ENCODE measurements at places on chromosomes 3 and 15.

GRCh38 chr3:50342813-50343633, 2.4 kb upstream of the RASSF1 start:
- DNase-seq, result no peak

GRCh38 chr3:8900869-8901268, 62.4 kb downstream of the RAD18 start:
- DNase-seq, result no peak

DNA sequence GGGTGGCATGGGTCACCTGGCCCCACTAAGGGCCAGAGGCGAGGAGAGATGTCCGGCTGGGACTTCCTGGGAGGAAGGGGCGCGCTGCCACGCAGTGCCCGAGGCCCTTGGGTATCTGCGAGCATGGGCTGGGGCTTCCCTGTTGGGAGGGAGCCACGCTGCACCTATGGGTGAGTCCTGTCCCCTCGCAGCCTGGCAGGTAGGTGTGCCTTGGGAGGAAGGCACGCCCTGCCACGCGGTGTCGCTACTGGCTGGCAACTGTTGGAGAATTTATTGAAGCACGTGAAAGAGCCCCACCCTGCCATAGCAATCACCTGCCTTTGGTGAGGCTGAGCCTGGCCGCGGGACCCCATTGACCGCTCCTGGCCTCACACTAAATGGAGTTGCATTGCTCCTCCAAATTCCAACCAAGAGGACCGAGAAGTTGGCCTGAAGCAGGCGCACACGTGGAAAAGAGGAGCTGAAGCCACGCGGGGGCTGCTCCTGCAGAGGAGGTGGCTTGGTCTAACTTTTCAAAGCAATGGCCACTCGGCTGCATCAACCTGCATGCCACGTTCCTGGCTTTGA, 134.2 kb downstream of the TJP1 start:
- DNase-seq, result no peak

- DNase-seq, result no peak
Observed at GRCh38 chr3:2154621-2155020, 56.0 kb downstream of the CNTN4 start.

DNA sequence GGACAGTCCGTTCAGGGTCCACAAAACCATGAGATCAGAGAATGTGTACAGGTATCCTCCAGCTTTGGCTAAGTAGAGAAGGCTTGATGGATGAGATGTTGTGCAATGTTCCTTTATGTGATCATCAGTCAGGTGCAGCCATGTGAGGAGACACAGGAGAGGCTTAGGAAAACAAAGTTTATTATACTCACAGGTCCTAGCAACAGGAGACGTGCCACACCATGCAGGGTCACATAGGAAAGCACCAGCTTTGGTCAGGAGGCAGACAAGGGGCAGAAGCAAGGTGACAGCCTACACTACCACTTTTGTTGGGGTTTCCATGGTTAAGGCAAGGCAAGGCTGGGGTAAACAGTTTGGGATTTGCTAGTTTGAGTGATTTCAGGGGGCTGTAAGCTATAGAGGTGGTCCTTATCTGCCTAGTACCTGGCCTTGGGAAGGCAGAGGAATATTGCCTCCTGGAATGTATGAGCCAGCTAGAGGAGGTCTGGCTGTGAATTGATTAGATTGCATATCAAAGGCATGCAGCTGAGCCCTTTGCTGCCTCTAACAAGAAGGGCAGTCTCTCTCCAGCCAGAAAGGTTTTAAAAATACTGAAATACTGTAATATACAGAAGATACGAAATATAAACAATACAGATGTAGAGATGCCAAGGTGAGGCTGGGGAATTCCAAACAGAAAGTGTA, 248.6 kb downstream of the RYR3 start:
- DNase-seq, result no peak

DNA sequence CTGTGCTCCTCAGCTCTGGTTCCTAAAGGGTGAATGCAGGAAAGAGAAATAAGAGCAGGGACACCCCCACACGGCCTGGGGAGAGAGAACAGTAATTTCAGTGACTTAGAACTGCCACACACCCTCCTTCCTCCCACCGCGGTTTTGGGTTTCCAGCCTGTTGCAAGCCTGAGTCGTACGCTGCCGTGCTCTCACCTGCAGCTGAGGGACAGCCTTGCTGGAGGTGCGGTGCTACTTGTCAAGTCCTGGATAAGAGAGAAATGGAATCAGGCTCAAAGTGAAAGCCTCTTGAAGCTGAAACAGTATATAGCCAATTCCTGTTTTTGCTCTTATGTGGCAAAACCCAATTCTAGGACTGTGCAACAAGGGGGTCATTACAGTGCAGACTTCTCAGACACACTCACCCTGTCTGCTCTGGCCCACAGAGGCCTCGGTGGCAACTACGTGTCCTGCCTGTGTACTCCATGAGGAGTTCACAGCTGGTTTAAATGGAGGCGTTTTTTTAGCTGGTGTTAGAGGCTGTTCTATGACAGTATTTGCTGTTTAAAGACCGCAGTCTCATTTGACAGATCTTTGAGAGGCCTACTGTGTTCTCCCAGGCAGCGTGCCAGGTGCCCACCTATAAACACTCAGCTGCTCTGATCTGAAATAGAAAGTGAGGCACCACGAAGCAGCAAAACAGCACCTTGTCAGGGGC, 42.9 kb downstream of the TBC1D2B start:
- DNase-seq, result no peak

GRCh38 chr3:176362191-176362731, 835.0 kb downstream of the TBL1XR1 start:
- DNase-seq, result no peak

GRCh38 chr3:26236531-26236930, 386.0 kb upstream of the LRRC3B start:
- no peak for DNase-seq

DNA sequence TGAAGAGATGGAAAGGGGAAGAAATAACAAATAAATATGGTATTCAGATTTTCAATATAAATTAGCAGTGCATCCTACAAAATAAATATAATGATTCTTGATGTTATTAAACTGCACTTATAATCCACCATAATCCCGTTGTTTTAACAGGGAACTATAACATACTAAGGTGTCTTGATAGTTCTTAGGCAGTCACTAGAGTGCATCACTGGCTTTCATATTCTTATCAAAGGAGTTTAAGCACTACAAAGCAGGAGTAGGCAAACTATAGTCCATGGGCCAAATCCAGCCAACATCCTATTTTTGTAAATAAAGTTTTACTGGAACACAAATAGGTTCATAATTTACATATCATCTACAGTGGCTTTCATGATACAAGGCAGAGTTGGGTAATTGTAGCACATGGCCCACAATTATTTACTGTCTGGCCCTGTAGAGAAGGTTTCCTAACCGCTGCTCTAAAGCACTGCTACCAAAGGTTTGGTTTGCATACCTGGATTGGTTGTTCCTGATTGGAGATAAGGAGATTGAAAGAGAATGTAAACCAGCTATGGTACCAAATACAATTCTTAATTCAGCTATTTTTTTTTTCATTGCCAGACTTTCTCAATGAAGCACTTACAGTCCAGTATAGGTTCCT, 104.3 kb downstream of the ZNF280D start:
- no peak for DNase-seq

DNA sequence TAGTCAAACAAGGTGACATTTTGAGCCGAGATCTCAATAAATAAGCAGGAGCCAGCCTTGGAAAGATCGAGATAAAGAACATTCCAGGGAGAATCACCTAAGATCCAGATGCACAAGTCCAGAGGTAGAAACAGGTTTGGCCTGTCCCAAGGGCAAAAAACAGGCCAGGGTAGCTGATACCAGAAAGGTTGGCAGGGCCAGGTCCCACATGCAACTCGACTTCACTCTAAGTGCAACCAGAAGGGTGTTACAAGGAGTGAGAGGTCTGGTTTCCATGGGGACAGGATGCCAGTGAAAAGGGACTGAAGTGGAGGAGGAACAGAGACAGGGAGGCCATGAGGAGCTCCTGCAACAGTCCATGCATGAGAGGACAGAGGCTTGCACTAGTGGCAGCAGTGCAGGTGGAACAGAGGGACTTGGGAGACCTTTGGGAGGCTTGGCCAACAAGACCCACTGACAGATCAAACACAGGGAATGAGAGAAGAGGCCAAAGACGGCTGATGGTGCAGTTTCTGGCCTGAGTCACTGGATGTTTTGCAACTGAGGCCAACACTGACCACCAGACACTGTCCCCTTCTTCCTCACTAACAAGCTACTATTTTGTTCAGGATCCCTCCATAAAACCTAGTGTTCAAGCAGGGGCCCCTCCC, 5.2 kb downstream of the TPRA1 start:
- DNase-seq, result no peak

- no peak for DNase-seq
Observed at GRCh38 chr3:140276703-140277102, 341.7 kb downstream of the CLSTN2 start.

- DNase-seq, result no peak
Observed at GRCh38 chr3:169604568-169604967, 58.9 kb downstream of the MECOM start.

GRCh38 chr3:143811602-143812001, 36.7 kb downstream of the SLC9A9 start:
- no peak for DNase-seq

DNA sequence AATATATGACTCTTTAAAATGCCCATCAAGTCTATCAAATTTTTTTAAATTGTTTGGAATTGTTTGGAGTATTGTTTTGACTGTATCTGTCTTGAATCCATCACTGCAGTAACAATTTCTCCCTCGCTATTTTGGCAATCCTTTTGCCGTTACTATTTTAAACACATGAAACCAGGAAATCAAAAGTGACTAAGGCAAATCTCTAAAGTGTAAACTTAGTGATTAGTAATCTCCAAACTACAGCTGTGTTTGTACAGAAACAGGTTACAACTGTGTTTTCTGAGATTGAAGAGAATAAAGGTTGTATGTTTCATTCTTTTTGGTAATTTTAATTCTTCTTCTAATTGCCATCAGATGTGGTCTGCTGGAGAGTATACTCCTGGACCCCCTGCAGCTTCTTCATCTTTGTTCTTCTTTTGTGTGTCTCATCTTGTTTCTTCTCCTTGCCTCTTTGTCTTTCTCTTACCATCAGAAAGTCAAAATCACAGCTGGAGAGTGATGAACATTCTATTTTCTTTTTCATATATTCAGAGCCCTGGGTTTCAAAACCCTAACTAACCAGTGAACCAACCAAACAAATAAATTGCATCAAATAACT, 465.4 kb downstream of the RBMS3 start:
- DNase-seq, result no peak

DNA sequence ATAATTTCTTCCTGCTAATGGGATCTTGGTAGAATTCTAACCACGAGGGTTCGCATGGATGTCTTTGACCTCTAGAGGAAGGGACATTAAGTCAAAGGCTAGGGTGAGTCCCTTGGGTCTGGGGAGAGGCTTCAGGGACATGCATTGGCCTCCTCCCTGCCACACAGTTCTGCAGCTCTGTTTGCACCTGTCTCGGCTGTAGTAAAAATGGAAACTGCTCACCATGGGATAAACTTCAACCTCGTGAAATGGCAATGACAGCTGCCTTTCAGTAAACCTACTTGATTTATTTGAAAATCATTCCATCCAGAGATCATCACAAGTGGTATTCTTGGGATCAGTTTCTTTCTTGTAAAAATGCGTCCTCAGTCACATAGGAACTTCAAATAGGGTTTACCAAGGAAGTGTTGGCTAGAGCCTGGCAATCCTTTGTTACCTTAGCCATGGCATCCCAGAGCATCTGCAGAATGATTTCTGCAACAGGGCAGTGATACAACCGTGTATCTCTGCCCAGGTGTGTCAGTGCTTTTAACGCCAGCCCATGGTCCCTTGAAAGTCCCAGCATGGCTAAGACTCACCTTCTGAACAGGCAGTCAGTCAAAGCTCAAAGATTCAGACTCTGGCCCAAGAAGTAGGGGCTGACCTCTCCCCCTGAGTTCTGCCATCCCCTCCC, 14.0 kb upstream of the LRTM1 start:
- no peak for DNase-seq

DNA sequence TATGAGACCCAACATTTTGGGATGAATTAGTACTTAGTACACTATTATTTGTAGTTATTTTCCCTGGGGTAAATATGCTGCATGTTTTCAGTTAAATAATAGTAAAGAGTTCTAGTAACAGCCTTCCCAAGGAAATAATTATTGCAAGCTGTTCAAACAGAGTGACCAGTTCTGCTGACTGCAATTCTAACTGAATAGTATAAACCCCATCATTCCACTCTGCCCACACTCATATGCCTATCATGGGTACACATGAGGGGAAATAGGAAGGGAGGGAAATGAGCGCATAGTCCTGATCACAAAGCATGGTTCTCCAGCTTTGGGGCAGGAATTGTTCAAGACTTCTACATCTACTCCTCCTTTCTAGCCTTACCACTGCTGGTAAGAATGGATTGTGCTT, 18.7 kb downstream of the UQCC5 start:
- no peak for DNase-seq

DNA sequence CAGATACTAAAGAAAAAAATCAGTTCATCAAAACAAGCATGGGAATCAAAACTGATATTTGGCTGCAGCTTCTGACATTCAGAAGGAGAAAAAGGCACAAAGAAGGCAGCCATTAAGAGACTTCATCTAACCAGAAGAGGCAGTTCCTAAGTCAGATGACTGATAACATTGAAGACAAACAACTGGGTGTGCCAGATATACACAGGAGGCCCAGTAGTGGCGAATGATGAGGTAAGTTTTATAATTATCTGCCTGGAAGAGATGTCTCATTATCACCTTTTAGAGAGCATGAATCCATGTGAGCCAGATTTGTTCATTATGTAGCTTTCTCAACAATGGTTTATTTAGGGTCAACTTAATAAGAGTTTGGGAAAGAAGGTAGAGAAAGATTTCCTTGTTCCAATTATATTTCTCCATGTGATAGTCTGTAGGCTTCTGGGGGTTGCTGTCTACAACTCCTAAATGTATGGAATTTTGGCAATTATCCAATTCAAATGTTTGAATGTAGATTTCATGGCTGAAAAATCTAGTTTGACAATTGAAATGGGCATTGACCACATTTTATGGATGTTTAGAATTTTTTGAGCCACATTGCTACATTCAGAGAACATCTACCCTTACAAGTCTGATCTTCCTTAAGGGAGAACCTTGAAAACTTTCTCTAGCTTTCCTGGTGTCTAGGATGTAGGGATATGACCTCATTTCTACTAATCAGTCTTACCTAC, 50.4 kb upstream of the RASGRF1 start:
- DNase-seq, result no peak

- DNase-seq, result peak; percentile 57
Observed at GRCh38 chr15:78085928-78086327, 6.4 kb upstream of the SH2D7 start.

GRCh38 chr3:172339892-172340291, 108.4 kb downstream of the GHSR start:
- DNase-seq, result no peak

GRCh38 chr3:128404276-128405068, 62.2 kb downstream of the DNAJB8 start:
- DNase-seq, result no peak

DNA sequence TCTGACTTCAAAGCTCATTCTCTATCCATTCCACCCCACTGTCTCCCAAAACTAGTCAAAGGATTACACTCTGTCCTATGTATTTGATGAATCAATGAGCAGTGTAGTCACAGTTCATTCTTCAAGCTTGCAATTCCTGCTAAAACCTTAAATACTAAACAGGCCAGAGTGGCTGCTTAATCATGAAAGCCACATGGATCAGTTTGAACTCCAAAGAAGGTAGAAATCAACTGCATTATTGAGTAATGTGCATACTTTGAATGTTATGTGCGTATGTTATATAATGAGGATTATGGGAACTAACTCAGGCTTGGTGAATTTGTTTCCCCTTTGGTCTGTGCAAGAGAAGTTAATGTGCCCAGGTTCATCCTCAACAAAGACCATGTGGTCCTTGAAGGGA, 45.4 kb downstream of the PRICKLE2 start:
- DNase-seq, result no peak

All from GM04503 (cell line).